Muscle of leg (tissue), 16 donors: ENCODE measurements at places on chromosomes 4 and X. TPM values are rescaled to one million over a fixed set of nuclear protein-coding genes. Genes with fewer than 3 reads are reported as not detected.

CCDC160 gene
- polyA plus RNA-seq: 0.45 TPM

GPR119 gene
- polyA plus RNA-seq: not detected

ATP2B3 gene
- 0.34 TPM for polyA plus RNA-seq

ADH1A gene
- 0.71 TPM for polyA plus RNA-seq

DNA sequence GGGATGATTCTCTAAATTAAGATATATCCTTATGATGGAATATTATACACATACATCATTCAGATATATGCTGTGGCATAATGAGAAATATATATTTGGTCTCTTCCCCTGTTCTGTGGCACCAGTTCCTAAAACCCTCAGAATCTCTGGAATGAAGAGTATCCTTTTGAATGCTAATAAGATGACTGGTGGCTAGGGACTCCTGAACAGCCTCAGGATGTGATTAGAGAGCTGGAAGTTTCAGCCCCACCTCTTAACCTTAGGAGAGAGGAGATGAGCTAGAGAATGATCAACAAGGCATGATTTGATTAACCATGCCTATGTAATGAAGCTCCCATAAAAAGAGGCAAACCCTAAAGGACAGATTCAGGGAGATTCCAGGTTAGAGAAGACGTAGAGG, 632.0 kb downstream of the IQCM start:
- DNase-seq: no peak

DNA sequence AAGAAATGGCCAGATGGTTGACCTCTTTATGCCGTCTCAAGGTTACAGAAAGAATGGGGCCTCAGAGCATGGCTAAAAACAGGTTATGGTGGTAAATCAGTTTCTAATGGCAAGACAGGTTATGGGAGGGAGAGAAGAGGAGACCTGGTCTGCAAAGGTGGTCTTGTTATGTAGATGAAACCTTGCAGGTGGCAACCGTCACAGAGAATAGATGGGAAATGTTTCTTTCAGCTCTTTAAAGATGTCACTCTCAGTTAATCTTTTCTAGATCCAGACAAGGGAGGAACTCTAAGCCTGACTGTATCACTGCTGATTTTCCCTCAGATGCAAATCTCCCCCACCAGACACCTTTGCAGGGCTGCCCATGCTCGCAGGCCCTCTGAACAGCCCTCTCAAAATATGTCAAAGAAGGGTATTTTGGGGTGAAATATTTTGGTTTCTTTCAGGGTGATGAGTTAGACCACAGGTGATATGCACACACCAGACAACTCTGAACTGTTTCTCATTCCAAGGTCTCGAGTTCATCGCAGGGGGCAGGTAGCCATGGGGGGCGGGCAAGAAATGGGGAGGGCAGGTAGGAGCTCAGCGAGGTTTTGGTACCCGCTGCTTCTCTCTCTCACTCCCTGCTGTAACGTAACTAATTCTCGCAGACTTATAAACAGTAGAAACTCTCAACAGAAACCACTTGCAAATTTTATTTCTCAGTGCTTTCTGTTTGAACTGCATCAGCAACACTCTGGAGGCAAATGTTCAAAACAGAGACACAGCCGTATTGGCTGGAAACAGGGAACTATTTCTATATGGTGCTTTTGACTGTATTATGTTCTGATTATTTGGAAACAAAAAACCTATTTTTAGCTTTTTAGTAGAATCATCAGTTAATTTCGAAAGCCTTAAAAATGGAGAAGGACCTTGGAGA, 32.4 kb downstream of the CASP3 start:
- no peak for DNase-seq
